Fibroblast of upper back skin (primary cell): ENCODE measurements at places on chromosomes 5 and 9.

GRCh38 chr9:113578882-113579282 is 115.4 kb downstream of the RGS3 start:
- DNase-seq, result peak; percentile 96

- DNase-seq, result peak; percentile 55
These were observed 837.1 kb upstream of the ZNF608 start for GRCh38 chr5:125583321-125584139.

DNA sequence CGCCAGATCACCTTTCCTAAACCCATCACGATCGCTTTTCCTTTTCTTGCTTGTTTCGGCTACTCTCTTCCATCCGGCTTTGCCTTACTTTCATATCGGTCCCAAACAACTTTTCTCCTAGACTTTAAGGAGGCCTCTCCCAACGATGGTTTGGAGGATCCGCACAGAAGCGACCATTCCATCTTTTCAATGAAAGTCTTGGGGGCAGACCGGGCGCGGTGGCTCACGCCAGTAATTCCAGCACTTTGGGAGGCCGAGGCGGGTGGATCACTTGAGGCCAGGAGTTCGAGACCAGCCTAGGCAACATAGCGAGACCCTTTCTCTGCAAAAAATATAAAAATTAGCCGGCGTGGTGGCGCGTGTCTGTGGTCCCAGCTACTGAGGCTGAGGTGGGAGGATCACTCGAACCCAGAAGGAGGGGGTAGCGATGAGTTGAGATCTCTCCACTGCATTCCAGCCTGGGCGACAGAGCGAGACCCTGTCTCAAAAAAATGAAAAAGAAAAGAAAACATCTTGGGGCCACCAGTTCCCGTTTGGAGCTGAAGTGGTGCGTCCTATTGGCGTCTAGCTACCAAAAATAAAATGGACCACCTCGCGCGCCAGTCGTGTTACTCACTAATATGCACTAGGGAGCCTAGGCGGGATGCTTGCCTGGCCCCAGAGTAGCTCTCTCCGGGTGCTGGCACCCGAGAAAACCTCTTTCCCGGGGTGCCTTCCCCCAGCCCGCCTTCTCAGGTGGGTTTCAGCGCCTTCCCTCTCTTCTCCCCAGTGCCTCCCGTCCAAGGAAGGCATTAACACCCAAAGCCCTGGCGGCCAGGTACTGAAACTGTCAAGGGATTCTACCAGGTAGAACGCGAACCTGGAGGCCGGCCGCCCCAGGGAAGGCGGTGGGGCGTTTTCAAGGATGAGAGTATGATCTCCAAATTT is 800 bp upstream of the AP3B1 start:
- no peak for DNase-seq

GRCh38 chr5:139473105-139473504 is 2.3 kb downstream of the SMIM33 start:
- no peak for DNase-seq

DNA sequence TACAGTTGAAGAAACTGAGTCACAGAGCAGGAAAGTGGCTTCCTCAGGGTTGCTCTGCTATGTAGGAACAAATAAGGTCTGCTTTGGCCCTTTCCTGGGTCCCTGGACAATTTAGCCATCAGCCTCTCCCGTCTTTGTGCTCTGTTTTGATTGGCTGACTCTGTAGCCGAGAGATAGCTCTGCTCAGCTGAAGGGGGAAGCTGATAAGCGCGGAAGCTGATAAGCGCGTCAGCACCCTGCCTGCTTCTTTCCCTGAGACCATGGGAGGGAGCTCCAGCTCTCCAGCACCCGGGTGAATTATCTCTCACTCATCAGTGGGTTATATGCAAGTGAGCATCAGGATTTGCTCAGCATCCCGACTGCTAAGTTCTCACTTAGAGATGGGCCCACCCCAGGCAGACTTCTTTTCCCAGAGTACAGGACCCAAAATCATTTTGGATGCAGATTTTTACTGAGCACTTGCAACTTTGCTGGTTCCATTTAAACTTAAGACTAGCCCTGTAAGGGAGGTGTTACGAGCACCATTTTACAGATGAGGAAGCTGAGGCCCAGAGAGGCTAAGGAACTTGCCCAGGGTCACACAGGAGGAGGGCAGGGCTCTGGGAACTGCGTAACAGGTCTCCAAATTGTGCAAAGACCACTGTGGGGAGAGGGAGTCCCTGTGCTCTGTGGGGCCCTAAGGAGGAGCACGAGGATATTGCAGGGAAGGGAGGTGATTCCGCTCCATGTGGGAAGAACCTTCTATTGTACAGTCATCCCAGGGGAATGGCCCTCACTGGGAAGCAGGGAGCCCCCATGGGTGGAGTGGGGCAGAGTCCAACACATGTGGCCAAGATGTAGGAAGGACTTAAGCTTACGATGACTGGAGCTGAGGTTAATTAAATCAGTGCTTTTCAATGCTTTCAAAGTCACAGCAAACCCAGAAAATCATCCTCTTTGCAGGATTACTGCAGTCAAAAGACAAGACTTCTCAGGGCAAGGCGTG is 83.7 kb upstream of the ORM1 start:
- peak; percentile 92 for DNase-seq

- DNase-seq, result no peak
These were observed 8.5 kb downstream of the LCN9 start for GRCh38 chr9:135671591-135672041.

DNA sequence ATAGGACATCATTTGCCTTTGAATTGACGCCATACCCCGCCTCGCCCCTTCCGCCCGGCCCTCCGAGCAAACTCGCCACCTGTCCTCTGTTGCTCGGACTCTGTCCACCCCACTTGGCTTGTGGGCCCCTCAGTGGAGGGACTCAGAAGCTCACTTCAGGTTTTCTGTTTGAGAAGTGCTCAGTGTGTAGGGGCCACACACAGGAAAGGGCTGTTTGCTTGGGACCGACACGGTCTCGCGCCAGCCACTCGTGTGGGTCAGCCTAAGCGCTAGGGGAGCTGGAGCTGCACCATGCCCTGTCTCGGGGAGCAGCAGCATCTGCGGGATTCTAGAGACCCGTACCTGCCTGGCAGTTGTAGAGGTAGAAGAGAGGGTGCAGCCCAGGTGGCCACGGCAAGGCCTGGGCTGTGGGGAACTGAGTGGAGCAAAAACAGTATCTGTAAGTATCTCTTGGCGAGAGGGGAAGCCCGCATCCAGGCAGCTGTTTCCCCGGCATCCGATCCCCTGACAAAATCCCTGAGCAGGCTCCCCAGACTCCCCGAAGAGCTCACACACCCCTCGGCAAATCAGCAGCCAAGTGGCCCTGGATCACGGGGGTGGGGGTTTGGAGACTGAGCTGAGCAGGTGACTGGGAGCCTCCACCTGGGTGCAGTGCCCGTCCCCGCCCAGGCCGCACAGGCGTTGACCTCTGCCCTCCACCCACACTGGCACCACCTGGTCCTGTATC is 52.2 kb downstream of the COL5A1 start:
- no peak for DNase-seq

DNA sequence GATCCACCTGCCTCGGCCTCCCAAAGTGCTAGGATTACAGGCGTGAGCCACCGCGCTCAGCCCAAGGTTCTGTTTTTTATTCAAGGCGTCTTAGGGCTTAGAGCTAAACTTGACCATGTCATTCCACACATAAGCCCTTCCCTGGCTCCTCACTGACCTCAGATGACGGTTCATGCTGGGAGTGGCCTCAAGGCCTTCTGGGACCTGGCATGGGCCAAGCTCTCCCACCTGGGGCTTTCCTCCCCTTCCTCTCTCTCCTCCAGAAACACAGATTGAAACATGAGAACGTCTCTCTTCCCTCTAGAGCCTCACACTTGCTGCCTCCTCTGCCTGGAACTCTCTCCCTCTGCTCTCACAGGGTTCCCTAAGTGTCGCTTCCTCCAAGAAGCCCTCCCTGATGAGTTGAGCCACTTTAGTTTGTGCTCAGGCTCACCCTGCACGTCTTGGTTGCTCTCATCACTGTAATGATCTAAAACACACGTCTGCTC is 155.6 kb upstream of the IER5L start:
- no peak for DNase-seq

DNA sequence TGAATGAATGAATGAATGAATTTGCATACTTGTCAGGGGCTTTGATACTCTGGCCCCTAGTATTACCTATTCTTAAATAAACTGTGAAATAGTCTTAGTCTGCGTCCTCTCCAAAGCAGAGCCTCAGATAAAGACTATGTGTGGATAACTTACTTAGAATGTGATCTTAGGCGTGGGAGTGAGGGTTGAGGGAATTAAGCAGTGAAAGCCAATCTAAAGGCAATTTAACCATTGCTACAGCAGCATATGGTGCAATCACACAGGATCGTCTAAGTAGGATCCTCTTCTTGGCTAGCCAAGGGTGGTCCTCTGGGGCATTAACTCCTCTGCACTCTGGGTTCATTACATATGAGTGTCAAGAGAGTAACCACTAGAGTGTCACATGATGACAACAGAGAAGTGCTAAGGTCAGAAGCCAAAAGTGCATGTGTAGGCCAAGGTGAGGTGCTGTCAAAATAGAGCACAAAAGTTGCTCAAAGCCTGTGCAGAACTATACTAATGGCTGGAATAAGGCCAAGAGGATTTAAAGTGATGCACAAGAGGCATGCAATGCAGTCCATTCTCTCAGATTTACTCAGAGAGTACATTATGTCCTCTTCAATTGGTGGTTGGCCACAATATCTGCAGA is 274.4 kb upstream of the SEMA6A start:
- no peak for DNase-seq

GRCh38 chr5:168472329-168472728 is 13.9 kb upstream of the RARS1 start:
- DNase-seq, result peak; percentile 97

DNA sequence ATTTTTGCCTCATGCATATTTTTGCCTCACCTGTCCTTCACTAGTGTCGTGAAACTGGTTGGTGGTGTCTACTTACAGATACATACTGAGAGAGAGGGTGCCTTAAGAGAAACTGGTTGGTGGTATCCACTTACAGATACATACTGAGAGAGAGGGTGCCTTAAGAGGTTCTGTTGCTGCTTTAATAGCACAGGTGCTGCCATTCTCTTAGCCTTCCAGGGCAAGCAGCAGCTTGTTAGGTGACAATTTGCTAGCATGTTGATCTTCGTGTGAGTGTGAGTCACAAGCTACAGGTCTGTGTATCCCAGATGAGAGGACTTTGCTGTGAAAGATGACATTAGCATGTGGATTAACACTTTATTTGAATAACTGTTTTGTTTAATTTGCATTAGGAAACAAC is 1.4 kb downstream of the PTTG1 start:
- no peak for DNase-seq

DNA sequence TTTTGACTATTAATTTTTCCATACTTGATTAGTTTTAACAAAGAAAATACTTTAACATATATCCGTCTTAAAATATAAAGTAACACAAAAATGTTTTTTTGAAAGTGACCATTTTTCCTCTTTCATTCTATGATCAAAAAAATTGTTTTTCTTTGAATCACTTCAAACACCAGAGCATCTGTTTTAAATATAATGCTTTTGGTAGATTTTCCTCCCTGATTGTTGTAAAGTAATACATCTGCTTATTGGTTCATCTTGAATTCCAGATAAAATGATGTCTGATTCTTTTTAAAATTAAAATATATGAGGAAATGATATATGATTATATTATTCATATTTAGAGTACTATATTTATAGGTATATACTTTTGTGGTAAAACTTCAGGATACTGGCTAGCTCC is 76.2 kb upstream of the LPAR1 start:
- DNase-seq, result peak; percentile 7
